NCI-H2107 (cell line): ENCODE measurements at places on chromosomes 6 and 20.

- DNase-seq, result no peak
Observed at GRCh38 chr6:33241968-33242367, 29.7 kb downstream of the VPS52 start.

- no peak for DNase-seq
Observed at GRCh38 chr6:117075218-117075617, 190.1 kb upstream of the VGLL2 start.

DNA sequence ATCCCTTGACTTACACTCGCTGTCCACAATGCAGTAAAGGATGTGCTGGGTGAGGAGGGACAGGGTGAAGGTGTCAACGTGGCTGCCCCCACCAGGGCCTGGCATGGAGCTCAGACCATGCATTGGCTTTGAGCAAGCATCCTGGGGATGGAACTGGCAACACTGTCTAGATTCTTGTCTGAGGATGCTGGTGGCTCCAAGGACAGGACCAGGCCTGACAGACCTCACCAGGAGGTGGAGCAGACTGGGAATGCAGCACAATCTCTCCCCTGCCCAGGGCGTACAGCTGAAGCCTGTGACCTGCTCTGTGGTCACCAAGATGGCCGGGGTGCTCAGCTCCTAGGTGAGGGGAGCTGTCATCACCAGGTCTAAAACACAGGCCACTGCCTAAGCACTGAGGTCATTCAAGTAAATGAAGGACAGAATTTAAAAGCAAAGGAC, 50.9 kb downstream of the MYH7B start:
- no peak for DNase-seq

GRCh38 chr6:26284537-26285142, 80.4 kb upstream of the BTN3A2 start:
- no peak for DNase-seq

- no peak for DNase-seq
Observed at GRCh38 chr6:14806101-14806500, 439.8 kb upstream of the JARID2 start.

GRCh38 chr20:56621730-56622129, 7.4 kb upstream of the TFAP2C start:
- no peak for DNase-seq
